A549 treated with DMSO at 1 μM for 4 hours (cell line): ENCODE measurements at places on chromosomes 13 and 19. TPM values are rescaled to one million over a fixed set of nuclear protein-coding genes. Genes with fewer than 3 reads are reported as not detected.

The CADM4 gene
- 7.6 to 10.8 TPM (median 8.5 TPM) in 5 replicates for total RNA-seq

The ZGLP1 gene
- total RNA-seq, result 0.87 to 3.6 TPM (median 1.7 TPM) in 5 replicates

The SEMA6B gene
- 5.9 to 7.7 TPM (median 6.8 TPM) in 5 replicates for total RNA-seq

The SNAPC2 gene
- 19.9 to 29.9 TPM (median 28.1 TPM) in 5 replicates for total RNA-seq

The TMEM86B gene
- total RNA-seq, result 3.2 to 7.0 TPM (median 4.7 TPM) in 5 replicates

The IGFL2 gene
- 0.31 to 0.65 TPM (median 0.55 TPM) in 5 replicates for total RNA-seq

The SPTBN4 gene
- total RNA-seq, result 0.51 to 1.3 TPM (median 0.91 TPM) in 5 replicates

The DHDH gene
- total RNA-seq, result 0.91 to 1.8 TPM (median 1.7 TPM) in 5 replicates

The SBSN gene
- 2.7 to 3.9 TPM (median 3.0 TPM) in 5 replicates for total RNA-seq

The ZNF208 gene
- total RNA-seq, result not detected in 5 replicates

The STOML3 gene
- total RNA-seq, result not detected in 5 replicates

The CFAP97D2 gene
- total RNA-seq, result not detected in 5 replicates

The SOX1 gene
- total RNA-seq, result not detected in 5 replicates
